Stimulated activated CD4-positive, alpha-beta T cell treated with anti-CD3 and anti-CD28 coated beads, Interleukin-2, amount 100 ng/mL, for 4 hours (primary cell): ENCODE measurements at places on chromosomes 6 and 20.

DNA sequence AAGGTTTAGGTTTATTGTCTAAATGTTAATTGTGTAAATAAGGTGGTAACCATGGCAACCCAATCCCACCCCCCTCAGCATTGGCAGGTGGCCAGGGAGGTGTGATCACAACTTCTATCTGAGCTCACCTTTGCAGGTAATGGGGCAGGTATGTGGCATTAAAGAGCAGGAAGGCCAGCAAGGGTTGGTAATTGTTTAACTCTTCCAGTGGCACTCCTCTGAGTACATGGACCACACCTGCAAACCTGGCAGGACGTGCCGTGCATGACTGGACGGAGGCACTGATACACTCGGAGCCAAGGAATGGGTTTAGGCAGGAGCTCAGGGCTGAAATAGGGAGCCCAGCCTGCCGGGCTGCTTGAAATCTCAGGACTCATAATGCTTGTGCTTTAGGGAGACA lies 107.0 kb upstream of the BMP2 start:
- no peak for DNase-seq

- DNase-seq = no peak
These were observed 49.1 kb upstream of the FRMD1 start for GRCh38 chr6:168128006-168128630.

DNA sequence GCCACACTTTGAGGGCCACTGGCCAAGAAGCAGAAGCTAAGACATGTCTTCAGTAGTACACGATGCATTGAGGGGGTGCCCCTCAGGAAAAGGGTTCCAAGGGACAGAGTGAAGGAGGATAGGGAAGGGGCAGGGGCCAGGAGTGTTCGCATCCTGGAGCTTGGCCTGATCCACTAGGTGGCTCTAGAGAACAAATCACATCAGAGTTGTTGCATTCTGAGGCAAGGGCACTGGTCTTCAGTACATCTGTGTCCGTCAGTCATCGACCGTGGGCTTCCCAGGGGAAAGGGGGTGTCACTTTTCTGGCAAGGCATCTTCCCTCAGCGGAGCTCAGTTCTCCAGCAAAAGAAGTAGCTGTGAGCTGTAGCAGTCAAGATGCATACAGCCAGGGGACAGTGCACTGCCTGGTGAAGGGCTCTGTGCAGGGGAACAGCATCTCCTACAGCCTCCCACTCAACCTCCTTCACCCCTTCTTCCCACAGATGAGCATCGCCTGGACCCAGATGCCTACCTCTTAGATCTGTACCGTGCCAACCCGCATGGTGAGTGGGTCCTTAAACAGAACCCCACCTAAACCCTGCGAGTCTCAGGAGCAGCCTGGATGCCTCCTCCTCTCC lies 47.8 kb downstream of the ARHGAP40 start:
- DNase-seq = no peak

DNA sequence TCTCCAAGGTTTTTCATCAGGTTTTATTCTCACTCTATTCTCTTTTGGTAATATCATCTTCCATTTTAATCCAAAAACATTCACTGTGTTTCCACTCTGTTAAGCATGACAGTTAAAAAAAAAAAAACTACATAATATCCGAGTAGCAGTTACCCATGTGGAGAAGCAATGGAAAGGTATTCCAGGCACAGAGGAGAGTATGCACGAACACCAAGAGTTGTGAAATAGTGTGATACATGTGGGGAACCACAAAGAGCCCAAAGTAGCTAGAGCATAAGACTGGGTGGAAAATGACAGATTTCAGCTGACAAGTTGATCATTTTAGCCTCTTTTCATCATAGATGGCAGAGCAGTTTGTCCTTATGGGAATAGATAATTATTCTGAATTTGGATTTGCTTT lies 19.9 kb upstream of the FBXL4 start:
- no peak for DNase-seq

DNA sequence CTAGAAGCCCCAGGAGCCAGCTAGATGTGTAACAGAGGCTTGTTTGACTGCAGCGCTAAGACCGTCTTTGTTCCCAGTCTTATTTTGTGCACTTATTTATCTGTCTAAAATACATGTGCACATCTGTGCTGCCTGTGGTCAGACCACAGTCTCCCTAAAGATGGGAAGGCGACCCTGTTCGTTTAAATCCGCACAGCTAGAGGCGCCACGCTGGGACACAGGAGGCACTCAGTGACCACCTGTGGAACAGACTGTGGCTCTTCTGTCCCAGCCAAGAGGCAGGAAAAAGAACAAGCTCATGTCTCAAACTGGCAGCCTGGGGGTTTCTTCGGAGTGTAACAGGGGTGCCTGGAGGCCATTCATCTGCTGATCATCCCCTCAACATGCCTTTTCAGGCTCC lies 66.8 kb downstream of the CPNE5 start:
- DNase-seq = no peak

DNA sequence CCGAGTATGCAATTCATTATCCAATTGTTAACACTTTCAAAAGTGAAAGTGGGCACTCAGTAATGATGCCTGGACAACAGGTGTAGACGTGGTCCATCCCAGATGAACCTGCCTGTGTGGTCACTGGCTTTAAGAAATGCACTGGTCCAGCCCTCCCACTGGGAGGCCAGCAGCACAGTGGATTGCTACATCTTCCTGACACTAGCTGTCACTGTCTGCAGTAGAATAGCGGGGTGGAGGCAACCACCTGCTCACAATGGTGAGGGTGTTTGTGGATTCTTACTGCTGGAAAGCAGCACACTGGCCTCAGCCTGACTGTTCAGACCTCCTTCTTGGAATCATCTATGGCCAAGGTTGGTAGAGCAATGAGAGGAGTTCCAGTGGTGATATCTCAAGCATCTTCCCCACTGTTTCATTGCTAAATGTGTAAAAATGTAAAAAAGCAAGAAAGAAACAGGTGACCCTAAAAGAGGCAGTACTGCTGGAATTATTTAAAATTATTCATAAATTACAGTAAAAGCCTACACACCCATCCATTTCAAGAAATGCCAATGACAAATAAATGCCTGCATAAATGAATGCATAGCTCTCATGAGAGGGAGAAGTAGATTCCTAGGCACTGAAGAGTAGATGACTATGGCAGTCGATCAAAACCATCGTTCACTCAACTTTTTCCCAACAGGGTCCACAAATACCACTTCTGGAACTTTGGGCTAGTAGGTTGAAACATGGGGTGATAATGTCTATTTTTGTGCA lies 228.0 kb upstream of the PLN start:
- no peak for DNase-seq

GRCh38 chr20:19784511-19785172 lies 26.6 kb downstream of the RIN2 start:
- DNase-seq = no peak

- no peak for DNase-seq
These were observed 8.4 kb upstream of the STK35 start for GRCh38 chr20:2093159-2093781.

GRCh38 chr6:122392564-122393350 lies 6.7 kb upstream of the HSF2 start:
- no peak for DNase-seq

- no peak for DNase-seq
These were observed 144.7 kb downstream of the TASP1 start for GRCh38 chr20:13494019-13494418.

- no peak for DNase-seq
These were observed 174.0 kb downstream of the GJA10 start for GRCh38 chr6:90068264-90068663.

DNA sequence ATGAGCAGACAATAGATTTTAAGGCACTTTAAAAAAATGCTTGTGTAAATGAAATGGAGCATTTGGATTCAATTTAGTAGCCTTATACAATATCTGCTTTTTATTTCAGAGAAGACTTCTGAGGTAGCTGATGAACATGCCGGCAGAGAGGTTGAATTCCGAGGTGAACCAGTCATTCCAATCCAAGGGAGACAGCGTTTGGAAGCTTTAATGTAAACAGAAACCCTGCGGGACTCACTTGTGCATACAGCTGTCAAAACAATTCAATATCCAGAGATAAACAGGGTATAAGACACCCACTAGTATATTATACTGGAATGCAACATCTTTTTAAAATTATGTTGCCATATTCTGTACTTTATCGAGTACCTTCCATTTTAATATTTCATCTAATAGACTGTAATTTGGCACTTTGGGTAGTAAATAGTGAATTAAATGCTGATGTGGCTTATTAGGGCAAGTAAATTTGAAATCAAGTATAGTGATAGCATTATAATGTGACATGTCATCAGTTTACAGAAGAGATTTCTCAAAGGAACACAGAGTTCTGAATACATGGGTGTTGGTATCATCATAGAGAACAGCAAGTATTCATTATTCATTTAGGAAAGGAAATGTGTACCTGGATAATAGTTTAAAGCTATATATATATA lies 347.7 kb downstream of the PRKN start:
- no peak for DNase-seq

- DNase-seq = no peak
These were observed 58.0 kb upstream of the ARHGAP18 start for GRCh38 chr6:129767776-129768485.

GRCh38 chr6:149118737-149119653 lies 198.5 kb upstream of the TAB2 start:
- DNase-seq = no peak

DNA sequence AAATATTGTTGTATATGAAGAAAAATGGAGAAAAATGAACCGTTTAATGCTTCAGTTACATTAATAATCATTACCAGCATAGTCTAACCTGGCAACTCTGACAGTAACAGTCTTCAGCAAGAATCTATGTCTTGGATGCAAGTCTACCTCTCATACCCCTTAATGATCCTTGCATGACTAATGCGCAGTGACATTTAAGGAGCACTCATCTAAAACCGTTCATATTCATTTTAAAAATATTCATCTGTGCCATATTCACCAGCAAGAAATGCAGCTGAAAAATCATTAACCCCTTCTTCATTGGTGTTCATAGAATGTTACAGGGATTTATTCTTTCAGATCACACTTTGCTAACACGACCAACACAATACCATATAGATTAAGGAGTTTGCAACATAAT lies 227.2 kb upstream of the ASCC3 start:
- DNase-seq = no peak

DNA sequence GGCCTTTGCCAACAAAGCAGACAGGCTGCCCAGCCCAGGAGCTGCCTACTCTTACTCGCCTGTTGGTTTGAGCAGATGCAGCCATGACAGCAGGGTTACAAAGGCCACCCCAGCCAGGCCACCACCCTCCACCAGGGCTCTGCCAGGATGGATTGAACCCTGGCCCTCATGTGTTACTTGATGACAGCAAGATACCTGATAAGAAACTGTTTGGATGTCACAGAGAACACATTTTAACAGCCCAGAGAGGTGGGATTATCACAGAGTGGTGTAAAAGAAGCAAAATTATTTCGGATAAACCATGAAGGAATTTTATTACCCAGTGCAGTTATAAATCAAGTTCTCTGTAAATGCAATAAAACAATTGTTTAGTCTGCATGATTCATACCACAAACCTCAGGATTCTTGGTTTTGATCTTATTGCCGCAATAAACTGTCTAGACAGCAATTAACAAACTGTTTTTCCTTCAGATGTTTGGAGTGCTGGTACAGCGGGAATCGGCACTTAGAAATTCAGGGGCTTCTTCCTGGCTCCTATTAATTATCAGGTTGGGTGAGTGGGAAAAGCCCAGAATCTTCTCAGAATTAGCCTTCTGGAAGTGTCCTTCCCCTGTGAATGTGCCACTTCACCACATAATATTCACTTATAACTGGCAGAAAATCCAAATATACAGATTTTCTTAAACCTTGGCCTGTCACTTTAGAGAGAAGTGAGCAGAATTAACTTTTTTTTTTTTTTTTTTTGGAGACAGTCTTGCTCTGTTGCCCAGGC lies 58.0 kb upstream of the SALL4 start:
- no peak for DNase-seq

GRCh38 chr6:122008101-122008999 lies 391.1 kb upstream of the HSF2 start:
- no peak for DNase-seq

- DNase-seq = no peak
These were observed 72.4 kb upstream of the KIF25 start for GRCh38 chr6:167925026-167925425.

DNA sequence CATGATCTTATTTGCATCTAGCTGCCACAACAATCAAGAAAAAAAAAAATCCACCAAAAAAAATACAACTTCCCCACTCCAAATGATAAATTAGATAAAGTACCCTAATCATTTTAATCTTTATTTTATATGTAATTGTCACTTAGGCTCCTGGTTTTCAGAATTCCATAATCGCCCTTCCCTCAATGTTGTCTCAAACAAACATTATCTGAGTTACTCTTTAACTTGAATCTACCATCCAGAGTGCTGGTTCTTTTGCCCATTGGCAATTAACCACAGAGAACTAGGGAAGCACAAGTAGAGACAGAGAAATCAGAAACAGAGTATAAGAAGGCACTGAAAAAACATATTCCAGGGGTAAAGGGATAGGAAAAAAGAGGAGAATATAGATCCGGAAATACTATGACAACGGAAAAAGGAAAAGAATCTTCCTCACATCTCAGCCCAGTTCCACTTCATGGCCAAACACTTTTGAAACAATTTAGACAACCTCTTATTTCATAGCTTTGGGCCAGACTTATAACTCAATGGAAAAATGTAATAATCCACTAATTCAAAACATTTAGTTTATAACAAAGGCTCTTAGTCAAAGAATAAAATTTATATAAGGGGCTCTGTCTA lies 861 bp upstream of the NHSL1 start:
- no peak for DNase-seq

DNA sequence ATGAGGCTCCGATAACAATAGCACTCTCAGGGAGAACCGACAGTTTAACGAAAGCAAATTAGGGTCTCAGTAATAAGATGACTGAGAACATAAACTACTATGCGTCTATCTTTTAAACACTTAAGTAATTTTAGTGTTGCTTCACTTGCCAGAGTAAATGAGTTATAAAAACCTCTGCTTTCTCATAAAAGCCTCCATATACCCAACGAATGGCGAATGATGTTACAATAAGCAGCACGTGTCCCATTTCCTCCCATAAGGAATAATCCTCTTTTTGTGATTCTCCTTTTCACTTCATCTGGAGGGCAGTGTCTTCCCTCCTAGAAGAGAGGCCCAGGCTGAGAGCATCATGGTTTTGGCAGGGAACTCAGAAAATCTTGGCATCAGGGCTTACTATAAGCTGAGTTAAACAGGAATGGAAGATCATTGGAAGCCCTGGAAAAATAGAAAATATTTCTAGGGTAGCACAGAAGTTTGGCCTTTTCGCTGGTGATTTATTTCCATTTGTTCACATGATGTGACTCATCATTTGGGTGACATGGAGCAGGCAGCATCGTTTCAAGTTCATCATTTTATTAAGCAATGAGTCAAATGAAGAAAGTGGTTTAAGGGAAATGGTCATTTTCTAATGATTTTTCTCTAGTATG lies 255.4 kb downstream of the ATXN1 start:
- no peak for DNase-seq

DNA sequence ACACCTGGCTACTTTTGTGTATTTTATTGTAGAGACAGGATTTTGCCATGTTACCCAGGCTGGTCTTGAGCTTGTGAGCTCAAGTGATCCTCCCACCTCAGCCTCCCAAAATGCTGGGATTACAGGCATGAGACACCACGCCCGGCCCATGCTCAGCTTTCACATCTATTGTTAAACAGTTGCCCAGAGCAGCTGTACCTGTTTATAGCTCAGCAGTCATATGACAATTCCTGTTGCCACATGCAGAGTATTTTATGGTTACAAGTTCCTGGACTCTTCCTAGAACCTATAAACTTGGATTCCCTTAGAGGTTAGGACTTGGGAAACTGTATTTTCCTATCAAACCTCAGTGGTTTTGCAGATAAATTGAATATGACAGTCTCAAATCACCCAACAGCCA lies 188.3 kb upstream of the KCNG1 start:
- DNase-seq = no peak

GRCh38 chr6:112037783-112038216 lies 16.1 kb upstream of the CCN6 start:
- no peak for DNase-seq
